ENCODE measurements at places on chromosomes 1 and 21. TPM values are rescaled to one million over a fixed set of nuclear protein-coding genes. Genes with fewer than 3 reads are reported as not detected.

DNA sequence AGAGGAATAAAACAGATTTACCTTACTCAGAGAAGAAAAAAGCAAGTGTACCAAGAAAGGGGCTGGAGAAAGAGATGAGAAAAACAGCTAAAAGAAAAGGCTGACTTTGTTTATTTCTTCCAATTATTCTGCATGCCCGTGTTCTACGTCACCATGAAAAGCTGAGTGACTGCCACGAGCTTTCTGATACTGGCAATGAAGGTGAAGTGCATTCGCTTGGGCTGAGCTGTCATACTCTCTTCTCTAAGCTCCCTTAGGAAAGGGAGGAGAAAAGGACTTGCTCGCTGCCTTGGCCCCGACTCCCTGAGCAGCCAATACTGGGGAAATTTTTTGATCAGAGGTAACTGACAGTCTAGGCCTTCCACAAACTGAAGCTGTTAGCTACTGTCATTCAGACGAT is 105.4 kb downstream of the SMYD2 start:
- DNase-seq = no peak

Gene MFAP2
- 133 TPM for total RNA-seq

Gene TAS1R3
- total RNA-seq = 0.35 TPM

Gene OXCT2
- 2.5 TPM for total RNA-seq

Measured in glomerular endothelial cell (primary cell).